ENCODE measurements at places on chromosomes 11 and 22. TPM values are rescaled to one million over a fixed set of nuclear protein-coding genes. Genes with fewer than 3 reads are reported as not detected.

The MUC2 gene
- total RNA-seq: not detected

The ADAMTS8 gene
- 1.2 TPM for total RNA-seq

The PKNOX2 gene
- total RNA-seq: 5.7 TPM

The ASCL2 gene
- total RNA-seq: 0.41 TPM

The BEST1 gene
- 0.99 TPM for total RNA-seq

The KCNJ1 gene
- total RNA-seq: not detected

The TESMIN gene
- 1.2 TPM for total RNA-seq

Data from heart right ventricle (tissue), 16 donors.